ENCODE measurements at places on chromosomes 2 and 18. TPM values are rescaled to one million over a fixed set of nuclear protein-coding genes. Genes with fewer than 3 reads are reported as not detected.

ANO7 gene
- 2.0 TPM for total RNA-seq

SPP2 gene
- not detected for total RNA-seq

HNRNPA3 gene
- total RNA-seq = 368 TPM

CHRNA1 gene
- total RNA-seq = not detected

ANKRD53 gene
- total RNA-seq = 0.12 TPM

PDE11A gene
- total RNA-seq = 0.30 TPM

TRAPPC12 gene
- 65.1 TPM for total RNA-seq

PSMA8 gene
- total RNA-seq = not detected

TXNDC2 gene
- 0.12 TPM for total RNA-seq

VIL1 gene
- total RNA-seq = 0.17 TPM

SLC8A1 gene
- total RNA-seq = 0.29 TPM

DLX2 gene
- total RNA-seq = 0.66 TPM

GPR35 gene
- 0.61 TPM for total RNA-seq

NCOA1 gene
- 7.9 TPM for total RNA-seq

ALPP gene
- 12.1 TPM for total RNA-seq

IL1A gene
- 0.20 TPM for total RNA-seq

SRD5A2 gene
- 0.06 TPM for total RNA-seq

CIB4 gene
- 0.16 TPM for total RNA-seq

KATNAL2 gene
- 1.7 TPM for total RNA-seq

UGT1A8 gene
- 0.05 TPM for total RNA-seq

STK25 gene
- total RNA-seq = 112 TPM

SLC35F5 gene
- total RNA-seq = 50.2 TPM

NEU2 gene
- not detected for total RNA-seq

FOXI3 gene
- 0.05 TPM for total RNA-seq

TLX2 gene
- 0.31 TPM for total RNA-seq

SPTBN1 gene
- 133 TPM for total RNA-seq

SULT1C4 gene
- not detected for total RNA-seq

HOXD9 gene
- total RNA-seq = 1.3 TPM

C2orf66 gene
- total RNA-seq = not detected

CCDC150 gene
- total RNA-seq = 5.3 TPM

MYO7B gene
- total RNA-seq = 0.16 TPM

GPAT2 gene
- total RNA-seq = not detected

ACMSD gene
- not detected for total RNA-seq

DNAH6 gene
- total RNA-seq = 0.10 TPM

PRKAG3 gene
- not detected for total RNA-seq

TRIM43 gene
- total RNA-seq = not detected

IL1B gene
- total RNA-seq = 0.26 TPM

FZD7 gene
- 5.6 TPM for total RNA-seq

ALPG gene
- 0.38 TPM for total RNA-seq

GAL3ST2 gene
- total RNA-seq = 0.25 TPM

IWS1 gene
- 38.9 TPM for total RNA-seq

KIAA2012 gene
- total RNA-seq = not detected

KCNIP3 gene
- total RNA-seq = 1.4 TPM

LRP2 gene
- 0.02 TPM for total RNA-seq

CCBE1 gene
- total RNA-seq = 9.7 TPM

Data from A549 treated with Hydrocortisone at 1 μM for 4 hours (cell line).